ENCODE measurements at places on chromosomes 5 and 9. TPM values are rescaled to one million over a fixed set of nuclear protein-coding genes. Genes with fewer than 3 reads are reported as not detected.

GRCh38 chr5:150278916-150279315, 10.7 kb downstream of the CAMK2A start:
- no peak for DNase-seq

DNA sequence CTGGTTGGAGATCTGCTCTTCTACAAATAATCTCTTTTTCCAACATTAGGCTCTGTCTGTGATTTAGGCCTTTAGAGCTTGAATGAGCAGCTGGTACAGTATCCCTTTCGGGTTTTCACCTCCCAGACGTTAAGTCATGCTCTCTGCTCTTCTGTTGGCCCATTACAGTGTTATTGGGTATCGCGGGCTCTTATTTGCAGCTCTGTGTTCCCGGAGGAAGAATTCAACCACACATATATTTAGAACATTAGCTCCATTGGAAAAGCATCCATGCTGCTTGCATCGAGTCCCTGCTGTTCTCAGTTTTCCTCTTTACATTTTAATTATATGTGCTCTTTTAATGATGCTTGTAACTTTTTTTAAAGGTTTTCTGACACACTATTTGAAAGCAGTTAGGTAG, 278.0 kb upstream of the ADCY2 start:
- no peak for DNase-seq

GRCh38 chr9:341634-342421, 127.2 kb downstream of the DOCK8 start:
- DNase-seq = no peak

DNA sequence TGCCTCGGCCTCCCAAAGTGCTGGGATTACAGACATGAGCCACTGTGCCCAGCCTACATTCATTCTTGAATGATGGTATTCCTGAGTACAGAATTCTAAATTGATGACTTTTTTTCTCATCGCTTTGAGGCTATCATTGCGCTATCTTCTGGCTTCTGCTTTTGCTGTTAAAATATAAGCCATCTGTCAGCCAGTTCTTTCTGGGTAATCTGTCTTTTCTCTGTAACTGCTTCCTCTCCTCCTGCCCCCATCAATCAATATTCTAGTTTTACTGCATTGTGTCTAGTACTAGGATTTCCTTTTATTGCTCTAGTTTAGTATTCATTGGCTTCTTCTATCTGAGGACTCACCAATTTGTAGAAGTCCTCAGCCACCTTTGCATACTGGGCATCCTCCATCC, 89.0 kb downstream of the PLPP1 start:
- DNase-seq = no peak

GRCh38 chr9:133166392-133166791, 2.7 kb upstream of the GBGT1 start:
- DNase-seq = no peak

DNA sequence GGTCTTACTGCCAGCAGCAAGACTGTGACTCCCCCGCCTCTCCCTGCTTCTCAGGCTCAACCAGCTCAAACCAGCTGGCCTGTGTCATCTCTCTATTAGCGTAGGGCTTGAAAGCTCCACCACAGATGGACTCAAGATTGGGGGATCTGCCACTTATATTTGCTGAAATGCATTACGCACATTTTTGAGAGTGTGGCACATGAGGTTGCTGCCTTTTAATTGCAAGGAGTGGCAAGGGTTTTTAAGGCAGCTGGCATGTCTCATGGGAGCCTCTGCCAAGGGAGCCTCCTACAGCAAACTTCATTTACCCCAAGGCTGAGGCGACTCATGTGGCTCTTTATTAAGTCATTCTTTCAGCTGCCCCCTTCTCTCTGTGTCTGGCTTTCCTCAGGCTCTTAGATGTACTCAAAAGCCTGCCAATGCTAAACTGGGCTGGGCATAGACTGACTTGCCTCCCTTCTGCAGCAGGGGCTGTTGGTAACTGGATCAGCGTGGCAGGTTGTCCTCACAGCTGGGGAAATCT, 219.3 kb downstream of the SMARCA2 start:
- DNase-seq = no peak

The SLC4A9 gene
- not detected for total RNA-seq
